Activated T-cell treated with anti-CD3 and anti-CD28 coated beads for 4 hours (primary cell): ENCODE measurements at places on chromosomes 13 and 19.
A peak's percentile ranks its signal among the peaks of the same experiment; 100 is the strongest.

GRCh38 chr13:99717959-99718674 lies 216.8 kb downstream of the TM9SF2 start:
- no peak for DNase-seq

DNA sequence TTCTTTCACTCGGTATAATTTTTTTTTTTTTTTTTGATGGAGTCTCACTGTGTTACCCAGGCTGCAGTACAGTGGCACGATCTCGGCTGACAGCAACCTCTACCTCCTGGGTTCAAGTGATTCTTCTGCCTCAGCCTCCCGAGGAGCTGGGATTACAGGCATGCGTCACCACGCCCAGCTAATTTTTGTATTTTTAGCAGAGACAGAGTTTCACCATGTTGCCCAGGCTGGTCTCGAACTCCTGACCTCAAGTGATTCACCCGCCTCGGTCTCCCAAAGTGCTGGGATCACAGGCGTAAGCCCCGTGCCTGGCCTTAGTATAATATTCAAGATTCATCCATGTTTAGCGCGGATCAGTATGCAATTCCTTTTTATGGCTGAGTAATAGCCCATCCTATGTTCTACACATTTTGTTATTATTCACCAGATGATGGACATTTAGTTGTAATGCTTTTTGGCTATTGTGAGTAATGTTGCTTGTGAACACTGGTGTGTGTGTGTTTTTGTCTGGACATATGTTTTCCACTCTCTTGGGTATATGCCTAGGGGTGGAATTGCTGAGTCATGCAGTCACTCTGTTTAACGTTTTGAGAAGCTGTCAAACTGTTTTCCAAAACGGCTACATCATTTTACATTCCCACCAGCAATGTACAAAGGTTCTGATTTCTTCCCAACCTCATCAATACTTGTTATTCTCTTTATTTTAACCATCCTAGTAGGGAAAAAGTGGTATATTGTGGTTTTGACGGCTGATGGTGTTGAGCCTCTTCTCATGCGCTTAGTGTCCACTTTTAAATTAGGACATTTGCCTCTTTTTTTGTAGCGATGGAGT lies 22.9 kb downstream of the PLEKHF1 start:
- no peak for DNase-seq

- no peak for DNase-seq
Observed at GRCh38 chr13:26025196-26025595, 26.6 kb downstream of the SHISA2 start.

DNA sequence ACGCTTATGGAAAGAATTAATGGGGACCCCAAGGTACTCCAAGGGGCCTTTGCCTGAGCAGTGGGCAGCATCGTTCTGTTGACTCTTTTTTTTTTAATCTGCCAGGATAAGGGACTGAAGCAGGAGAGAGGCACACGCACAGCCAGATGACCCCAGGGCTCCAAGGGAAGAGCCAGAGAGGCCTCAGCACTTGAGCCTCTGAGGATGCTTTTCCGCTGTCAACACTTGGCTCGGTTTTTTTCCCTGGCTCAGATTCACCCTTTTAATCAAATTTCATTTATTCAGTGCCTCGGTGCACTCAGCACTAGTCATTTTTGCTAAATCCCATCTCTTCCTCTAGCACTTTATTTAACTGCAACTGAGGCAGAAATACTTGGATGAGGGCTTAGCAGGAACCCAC lies 226.3 kb downstream of the FGF9 start:
- DNase-seq: no peak

DNA sequence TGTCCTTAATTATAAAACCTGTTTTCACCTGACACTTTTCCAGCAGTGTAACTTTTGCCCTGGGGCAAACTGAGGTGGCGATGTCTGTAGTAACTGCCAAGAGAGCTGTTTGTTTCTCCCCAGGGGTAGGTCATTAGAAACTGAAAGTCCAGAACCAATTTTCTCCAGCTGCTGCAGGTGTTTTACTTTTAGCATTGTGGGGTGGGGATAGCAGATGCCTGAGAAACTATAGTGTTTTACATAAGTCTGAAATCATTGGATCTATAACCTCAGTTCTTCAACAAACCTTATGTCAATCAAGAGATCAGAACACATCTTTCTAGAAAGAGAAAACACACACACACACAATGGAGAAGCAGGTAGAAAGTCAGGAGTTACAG lies 92.7 kb downstream of the LHFPL6 start:
- DNase-seq: no peak

- peak; percentile 82 for DNase-seq
Observed at GRCh38 chr13:49247643-49248621, at the start of gene CDADC1. CDADC1 (plus strand) TSS chr13:49247925; CDS start chr13:49248038, 113 bp downstream.

DNA sequence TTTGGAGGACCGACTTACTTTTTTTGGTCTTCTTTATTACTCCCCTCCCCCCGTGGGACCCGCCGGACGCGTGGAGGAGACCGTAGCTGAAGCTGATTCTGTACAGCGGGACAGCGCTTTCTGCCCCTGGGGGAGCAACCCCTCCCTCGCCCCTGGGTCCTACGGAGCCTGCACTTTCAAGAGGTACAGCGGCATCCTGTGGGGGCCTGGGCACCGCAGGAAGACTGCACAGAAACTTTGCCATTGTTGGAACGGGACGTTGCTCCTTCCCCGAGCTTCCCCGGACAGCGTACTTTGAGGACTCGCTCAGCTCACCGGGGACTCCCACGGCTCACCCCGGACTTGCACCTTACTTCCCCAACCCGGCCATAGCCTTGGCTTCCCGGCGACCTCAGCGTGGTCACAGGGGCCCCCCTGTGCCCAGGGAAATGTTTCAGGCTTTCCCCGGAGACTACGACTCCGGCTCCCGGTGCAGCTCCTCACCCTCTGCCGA lies 409 bp downstream of the FOSB start:
- no peak for DNase-seq

GRCh38 chr13:27482983-27483382 lies 32.6 kb upstream of the MTIF3 start:
- DNase-seq: no peak

DNA sequence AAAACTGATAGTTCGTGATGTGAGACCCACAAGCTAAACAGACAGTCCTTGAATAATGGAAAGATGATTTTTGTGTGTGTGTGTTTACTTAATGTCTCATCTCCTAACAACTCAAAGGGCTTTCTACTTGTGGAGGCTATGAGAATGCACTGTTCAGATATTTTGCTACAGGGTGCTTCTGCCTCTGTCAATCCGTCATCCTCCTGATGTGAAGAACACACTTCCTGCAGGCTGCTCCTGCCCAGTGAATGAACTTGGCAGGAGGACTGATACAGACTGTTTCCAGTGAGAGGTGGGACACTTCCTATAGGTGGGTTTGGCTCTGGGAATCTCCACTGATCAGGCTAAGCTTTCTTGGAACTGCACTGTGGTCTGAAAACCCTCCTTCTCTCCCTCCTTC lies 168.4 kb upstream of the STARD13 start:
- DNase-seq: no peak

- DNase-seq: no peak
Observed at GRCh38 chr19:49956115-49956495, 4.9 kb downstream of the SIGLEC11 start.

GRCh38 chr19:51247972-51248590 lies 2.8 kb upstream of the SIGLECL1 start:
- no peak for DNase-seq

GRCh38 chr13:99971576-99972189 lies at the start of gene ZIC5:
ZIC5 (minus strand) TSS chr13:99971767; CDS start chr13:99971603, 164 bp downstream.
- DNase-seq: no peak

- no peak for DNase-seq
Observed at GRCh38 chr13:95207769-95208366, 93.4 kb downstream of the ABCC4 start.

- DNase-seq: no peak
Observed at GRCh38 chr19:17543986-17544385, 11.5 kb upstream of the COLGALT1 start.
